ENCODE measurements at places on chromosomes 11 and 22.

- DNase-seq: no peak
These were observed 3.5 kb downstream of the INS start for GRCh38 chr11:2157294-2158040.

- no peak for DNase-seq
These were observed 5.9 kb upstream of the SYCE3 start for GRCh38 chr22:50568626-50569025.

GRCh38 chr11:117704395-117705100, 92.5 kb downstream of the DSCAML1 start:
- DNase-seq: no peak

DNA sequence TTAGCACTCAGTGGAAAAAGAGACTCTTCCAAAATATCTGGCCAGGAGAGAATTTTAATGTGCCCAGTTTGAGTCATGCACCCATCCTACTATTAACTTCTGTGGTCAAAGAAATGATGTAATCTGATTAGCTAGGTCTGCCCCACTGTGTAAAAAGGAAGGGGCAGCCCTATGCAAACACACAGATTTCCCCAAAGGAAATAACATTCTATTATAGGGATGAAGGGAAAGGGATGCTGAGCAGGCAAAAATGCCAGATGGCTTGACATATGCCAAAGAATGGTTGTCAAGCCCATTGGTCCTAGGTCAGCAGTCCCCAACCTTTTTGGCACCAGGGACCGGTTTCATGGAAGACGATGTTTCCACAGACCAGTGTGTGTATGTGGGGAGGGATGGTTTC, 43.3 kb upstream of the PAK1 start:
- peak; percentile 11 for DNase-seq

DNA sequence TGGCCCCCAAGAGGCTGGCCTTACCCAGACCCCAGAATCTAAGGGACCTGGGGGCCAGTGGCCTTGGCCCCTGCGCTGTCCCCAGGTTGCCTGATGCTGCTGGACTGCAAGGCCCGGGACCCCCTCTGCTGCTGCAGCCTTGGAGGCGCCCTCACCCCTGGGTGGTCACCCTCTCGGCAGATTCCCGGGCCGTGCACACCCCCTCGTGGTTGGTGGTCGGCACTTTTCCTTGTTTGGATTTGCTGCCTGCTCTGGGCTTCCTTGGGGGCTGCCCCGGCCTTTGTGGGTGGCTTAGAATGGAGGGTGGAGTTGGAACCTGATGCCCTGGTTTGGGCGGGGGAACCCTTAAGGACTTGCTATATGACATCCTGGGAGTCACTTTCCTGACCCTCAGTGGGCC, 5.3 kb downstream of the RIN1 start:
- DNase-seq: no peak

- no peak for DNase-seq
These were observed 38.1 kb downstream of the AMPD3 start for GRCh38 chr11:10493041-10493663.
